ENCODE measurements at places on chromosomes 2 and 18.

- no peak for DNase-seq
These were observed 2.6 kb downstream of the SEC11C start for GRCh38 chr18:59142274-59142673.

GRCh38 chr18:10412933-10413332 is 41.5 kb upstream of the APCDD1 start:
- DNase-seq, result no peak

DNA sequence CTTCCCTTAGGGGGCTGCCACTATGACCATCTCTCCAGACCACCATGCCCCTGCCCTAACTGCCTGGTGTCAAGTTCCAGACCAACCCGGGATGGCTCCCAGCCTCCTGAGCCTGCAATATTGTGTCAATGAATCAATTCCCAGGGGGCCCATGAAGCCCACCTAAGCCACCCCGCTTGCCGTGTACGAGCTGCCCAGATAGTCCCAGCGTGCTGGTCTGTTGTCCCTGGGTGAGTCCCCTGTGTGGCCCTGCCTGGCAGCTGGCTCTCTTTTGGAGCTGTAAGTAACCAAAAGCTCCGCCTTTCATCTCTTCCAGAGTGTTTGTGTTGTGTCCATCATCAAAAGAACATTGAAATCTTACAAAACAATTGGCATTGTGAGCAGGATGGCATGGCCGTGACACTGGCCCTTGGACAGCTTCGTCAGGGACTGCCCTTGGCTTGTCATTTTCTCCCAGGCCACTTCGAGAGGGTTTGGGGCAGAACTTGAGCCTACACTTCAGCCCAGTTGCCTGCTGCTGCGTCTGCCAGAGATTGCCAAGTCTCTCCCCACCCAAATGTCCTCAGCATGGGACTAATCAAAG is 11.3 kb upstream of the MAL start:
- no peak for DNase-seq

- no peak for DNase-seq
These were observed 15.9 kb downstream of the CCDC93 start for GRCh38 chr2:117997872-117998454.

DNA sequence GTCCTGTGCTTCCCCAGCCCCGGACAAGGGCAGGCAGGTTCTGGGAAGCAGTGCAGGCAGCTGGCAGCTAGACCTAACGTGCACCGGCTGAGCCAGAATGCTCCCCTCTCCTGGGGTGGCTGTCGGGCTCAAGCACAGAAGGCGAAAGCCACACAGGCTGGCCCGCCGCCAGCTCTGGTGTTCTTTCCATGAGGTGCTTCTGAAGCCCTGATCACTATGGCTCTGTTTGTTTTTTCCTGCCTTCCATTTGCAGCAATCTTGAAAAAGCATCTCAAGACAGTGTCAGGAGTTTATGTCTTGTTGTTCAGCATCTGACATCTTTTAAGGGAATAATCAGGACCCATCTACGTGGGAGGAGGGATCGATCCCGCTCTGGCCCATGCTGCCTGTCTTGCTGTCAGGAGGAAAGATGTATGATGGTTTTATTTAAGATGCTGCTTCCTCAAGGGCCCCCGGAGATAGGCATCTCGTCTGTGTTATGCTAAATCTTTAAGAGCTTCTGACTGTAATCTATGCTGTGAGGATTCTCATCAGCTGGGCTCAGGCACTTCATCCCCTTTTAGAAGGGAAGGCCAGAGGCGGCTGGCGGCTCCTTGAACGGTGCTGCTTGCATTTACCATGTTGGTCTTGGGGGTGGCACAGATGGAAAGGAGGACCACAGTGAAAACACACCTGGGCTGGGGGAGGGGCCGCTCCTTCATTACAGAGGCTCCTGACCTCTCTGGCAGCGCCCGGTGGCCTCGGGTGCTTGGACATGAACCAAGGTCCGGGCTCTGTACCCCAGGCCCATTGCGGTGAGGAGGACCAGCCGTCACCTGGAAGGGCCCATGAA is 118.5 kb upstream of the HDAC4 start:
- DNase-seq, result no peak

- DNase-seq, result no peak
These were observed 49.1 kb downstream of the SNORC start for GRCh38 chr2:232919141-232919540.

- DNase-seq, result no peak
These were observed 82.4 kb downstream of the EXOC6B start for GRCh38 chr2:72743481-72743880.

GRCh38 chr18:58341916-58342315 is 287.0 kb downstream of the ALPK2 start:
- DNase-seq, result no peak

- DNase-seq, result no peak
These were observed 88.1 kb upstream of the KLF7 start for GRCh38 chr2:207253666-207254345.

- DNase-seq, result no peak
These were observed 197.4 kb upstream of the HDAC4 start for GRCh38 chr2:239598011-239598731.

DNA sequence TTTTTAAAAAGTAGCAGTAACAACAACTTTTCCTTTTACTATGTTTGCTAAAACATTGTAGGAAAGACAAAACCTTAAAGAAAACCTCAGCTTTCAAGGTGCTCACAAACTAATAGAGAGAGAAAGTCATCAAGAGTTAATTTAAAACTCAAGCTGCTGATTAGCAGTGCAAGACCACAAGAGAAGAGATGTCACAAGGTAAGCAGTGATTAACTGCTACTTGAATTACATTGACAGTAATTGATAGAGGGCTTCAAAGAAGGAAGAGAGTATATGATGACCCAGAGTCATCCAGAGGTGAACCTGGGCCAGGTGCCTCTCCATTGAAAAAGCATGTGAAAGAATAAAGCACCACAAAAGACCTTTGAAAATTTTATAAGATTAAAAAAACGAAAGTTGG is 939.6 kb upstream of the CNTNAP5 start:
- no peak for DNase-seq

DNA sequence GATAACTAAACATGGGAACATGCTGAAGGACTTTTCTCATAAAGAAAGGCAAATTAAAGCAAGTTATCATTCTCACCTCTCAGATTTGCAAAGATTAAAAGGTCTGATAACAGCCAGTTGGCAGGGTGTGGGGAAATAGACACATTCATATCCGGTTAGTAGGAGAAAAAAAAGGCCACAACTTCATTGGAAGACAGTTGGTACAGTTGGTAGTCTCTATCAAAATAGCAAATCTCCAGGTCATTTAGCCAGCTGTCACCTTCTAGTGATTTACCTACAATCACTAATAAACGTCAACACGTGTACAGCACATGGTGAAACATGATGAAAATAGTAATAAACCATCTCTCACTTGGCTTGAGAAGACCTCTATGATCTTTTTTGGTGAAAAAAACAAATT is 16.6 kb downstream of the INPP5D start:
- no peak for DNase-seq

DNA sequence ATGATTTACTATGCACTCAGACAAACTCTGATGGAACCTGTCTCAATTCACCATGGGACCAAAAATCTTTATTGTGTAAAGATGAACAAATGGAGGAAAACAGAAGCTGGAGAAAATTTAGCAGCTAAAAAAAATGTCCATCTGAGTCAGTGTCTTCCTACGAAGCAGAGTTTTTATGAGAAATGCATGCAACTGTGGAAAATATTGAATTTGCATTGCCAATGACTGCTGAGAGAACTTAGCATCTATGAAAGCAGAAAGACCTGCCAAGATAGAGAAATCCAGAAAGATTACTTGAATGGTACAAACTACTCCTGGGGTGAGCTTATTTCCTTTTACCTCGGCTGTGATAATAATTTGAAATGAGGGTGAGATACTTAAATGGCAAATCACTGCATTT is 289.7 kb upstream of the GCFC2 start:
- no peak for DNase-seq

GRCh38 chr2:33655626-33656320 is 56.7 kb upstream of the FAM98A start:
- no peak for DNase-seq

GRCh38 chr2:72694715-72695496 is 130.9 kb downstream of the EXOC6B start:
- DNase-seq, result no peak

DNA sequence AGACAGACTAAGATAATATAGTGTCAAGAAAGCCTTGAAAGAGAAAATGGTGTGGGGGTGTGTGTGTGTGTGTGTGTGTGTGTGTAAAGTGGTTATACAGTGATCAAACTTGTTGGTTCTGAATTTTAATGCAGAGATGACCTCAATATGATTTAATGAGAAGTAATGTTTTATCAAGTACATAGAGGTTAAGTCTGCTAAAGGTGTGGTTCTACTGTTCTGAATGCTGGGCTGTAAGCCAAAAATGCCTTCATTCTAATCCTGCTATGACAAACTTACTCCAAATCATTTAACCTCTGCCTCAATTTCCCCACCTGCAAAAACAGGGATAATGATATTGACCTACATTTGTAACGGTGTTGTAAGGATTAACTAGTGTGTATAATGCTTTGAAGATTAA is 87.9 kb downstream of the WDPCP start:
- DNase-seq, result no peak

GRCh38 chr2:84938194-84938879 is 32.6 kb upstream of the KCMF1 start:
- no peak for DNase-seq

DNA sequence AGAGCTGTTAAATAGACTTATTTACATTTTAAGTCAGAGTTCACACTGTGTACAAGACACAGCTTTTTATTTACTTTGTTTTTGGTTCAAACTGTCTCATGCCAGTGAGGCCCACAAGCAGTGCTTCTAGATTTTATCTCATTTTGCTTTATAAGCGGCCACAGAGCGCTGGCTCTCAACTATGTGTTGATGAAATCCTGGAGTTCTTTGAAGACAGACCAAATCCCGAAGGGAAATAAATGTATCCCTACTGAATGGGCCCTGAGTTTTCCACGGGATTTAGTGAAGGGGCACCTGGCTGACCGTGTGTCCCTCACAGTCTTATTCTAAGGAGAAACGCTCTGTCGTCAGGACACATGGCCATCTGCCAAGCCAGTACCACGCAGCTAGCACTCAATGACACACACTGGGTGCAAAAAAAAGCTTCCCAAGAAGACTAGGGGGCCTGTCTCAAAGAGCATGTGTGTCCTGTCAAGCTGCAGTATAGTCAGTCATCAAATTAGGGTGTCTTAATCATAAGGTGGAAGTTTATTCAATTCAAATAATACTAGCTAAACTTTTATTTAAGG is 23.4 kb downstream of the LYPD1 start:
- DNase-seq, result no peak

DNA sequence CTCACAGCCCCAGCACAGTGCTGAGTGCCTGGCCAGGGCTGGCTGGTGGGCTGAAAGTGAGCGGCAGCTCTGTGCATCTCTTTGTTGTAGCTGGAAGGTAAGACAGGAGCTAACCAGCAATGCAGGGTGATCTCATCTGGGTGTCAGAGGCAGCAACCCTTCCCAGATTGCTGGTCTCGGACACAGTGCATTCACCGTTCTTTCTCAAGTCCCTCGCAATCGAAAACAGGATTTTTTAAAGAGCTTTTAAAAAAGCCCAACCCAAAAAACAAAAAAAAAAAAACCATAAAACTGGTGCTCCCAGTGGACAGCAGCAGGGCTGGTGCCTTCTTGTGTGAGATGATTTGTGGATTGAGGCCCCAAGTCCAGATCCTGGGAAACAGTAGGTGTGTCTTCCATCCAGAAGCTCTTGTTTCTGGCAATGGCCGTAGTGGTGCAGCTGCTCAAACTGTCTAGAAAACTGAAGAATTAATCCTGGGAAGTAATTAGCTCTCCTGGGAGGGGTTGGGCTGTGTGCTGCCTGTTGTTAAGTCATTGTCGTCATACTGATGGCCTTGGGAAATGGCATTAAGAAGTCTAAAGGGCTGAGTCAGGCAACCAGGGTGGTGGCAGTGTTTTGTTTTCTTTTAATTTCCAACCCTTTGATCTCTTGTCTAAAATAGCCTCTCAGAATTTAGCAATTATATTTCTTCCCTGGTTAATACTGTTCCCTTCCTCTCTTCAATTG is 156.7 kb downstream of the KLHL29 start:
- DNase-seq, result no peak

DNA sequence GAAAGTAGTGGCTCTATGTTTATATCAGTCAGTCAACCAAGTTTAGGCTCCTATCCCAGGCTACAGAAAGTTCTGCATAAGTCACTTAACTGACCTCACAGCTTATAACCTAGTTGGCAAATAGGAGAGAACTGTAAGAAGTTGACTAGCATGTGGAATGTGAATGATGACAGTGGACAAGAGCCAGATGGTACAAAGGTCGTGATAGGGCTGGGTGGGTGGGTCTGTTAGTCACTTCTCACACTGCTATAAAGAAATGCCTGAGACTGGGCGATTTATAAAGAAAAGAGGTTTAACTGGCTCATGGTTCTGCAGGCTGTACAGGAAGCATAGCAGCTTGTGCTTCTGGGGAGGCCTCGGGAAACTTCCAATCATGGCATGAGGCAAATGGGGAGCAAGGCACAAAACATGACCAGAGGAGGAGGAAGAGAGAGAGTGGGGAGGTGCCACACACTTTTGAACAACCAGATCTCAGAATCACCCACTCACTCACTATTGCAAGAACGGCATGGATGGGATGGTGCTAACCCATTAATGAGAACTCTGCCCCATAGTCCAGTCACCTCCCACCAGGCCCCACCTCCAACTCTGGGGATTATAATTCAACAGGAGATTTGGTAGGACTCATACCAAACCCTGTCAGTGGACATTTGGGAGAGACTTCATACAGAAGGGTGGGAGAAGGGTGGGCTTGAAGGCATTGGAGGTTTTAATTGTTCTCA is 68.8 kb downstream of the LTBP1 start:
- DNase-seq, result no peak

DNA sequence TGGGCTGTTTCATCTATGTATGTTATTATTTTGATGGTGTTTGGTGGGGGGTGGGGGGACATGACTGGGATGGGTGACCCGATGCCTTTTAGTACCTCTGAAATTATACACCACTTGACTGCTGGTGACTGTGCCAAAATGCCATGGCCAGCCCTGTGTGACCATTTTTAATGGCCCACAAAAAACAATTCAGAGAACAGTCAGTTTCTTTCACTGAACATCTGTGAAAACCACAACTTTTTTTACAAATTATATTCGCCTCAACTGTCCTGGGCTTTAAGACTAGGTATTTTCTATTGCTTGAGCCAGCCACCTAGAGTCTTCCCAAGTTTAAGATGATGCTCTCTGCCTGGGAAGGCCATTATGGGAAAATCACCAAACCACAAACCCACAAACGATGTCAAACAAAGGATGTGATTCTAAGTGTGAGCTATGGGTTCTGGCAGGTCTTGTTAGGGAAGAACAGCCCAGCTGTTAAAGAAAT is 33.9 kb downstream of the FN1 start:
- DNase-seq, result no peak

DNA sequence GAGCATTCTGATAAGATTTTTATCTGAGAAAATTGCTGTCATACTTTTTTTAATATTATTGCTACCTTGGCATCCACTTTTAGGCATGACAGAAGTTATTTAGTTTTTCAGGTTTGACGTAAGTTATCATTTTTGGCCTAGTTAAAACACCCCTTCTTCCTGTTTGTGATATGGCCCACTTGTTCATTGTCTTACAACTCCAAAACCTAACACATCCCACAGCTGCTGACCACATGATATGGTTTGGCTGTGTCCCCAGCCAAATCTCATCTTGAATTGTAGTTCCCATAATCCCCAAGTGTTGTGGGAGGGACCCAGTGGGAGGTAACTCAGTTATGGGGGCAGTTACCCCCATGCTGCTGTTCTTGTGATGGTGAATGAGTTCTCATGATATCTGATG is 388.1 kb downstream of the SLC4A3 start:
- DNase-seq, result no peak
